Right ventricle myocardium inferior (tissue), 1 donor: ENCODE measurements at places on chromosomes 16 and 17.

GRCh38 chr17:36696805-36697204, 95.4 kb downstream of the MRM1 start:
- DNase-seq = no peak

DNA sequence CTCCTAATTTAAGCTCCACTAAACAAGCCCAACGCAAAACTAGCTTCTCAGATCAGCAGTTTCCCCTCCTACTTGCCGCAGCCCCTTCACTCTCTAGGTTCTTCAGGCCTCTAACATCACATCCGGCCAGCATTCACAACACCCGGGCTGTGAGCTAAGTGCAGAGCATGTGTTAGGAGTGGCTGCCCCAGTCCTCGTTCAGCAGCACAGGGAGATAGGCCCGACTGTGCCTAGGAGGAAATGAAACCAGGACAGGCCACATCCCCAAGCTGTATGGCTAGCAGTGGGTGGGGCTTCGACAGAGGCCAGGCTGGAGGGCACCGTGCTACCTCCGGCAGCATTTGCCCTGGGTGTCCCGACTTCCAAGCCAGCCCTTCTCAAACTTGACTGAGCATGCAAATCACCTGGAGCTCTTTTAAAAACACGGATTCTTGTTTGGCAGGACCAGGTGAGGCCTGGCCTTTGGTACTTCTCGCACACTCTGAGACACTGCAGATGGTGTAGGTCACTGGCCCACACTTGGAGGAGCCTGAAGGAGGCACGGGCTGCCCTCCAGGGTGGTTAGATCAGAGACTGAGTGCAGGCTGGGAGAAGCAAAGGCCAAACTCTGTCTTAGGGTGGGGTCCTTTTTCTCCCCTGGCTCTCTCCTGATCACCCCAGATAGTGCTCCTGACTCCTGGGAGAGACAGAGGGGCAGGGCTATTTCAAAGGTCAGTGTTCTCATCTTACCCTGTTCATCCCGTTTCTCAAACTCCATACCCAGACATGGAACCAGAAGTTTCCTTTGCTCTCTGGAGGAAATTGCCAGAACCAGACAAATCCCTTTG, 202.0 kb downstream of the C16orf78 start:
- DNase-seq = peak; percentile 79

DNA sequence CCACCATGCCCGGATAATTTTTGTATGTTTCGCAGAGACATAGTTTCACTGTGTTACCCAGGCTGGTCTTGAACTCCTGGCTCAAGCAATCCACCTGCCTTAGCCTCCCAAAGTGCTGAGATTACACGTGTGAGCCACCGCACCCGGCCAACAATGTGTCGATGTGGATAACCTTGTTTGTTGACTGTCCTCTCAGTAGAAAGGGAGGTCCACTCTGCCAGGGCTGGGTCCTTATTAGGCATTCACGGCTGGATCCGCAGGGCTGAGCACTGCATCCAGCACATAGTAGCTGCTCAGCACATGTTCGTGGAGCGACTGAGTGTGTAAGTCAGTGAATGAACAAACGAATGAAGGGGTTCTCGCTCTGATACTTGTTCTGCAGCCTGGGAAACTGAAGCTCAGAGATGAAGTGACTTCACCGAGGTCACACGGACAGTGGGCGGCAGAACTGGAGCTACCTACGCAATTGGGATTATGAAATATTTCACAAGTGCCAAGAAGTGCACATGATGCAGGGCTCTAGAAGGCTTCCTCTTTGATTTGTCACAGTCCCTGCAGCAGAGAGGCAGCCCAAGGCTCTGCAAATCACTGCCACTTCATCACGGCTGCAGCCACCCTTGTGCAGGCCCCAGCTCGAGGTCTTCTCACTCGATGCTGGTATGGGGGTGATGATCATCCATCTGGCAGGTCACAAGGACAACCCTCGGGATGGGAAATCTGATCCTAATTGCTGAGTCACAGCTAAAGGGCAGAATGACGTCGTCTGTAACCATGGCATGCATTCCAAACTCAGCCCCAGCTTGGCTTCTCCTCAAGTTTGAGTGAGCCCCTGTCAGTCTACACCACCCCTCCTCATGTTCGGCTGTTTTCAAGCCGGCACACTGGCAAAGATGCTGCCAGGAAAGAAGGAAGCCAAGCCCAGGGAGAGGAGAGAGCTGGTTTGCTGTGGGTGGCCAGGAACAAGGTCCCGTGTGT, 28.0 kb upstream of the SNN start:
- DNase-seq = peak; percentile 89

- no peak for DNase-seq
Measured at GRCh38 chr17:50903604-50904517, 37.7 kb upstream of the TOB1 start.

- DNase-seq = no peak
Measured at GRCh38 chr17:205148-205669, 23.8 kb upstream of the DOC2B start.

DNA sequence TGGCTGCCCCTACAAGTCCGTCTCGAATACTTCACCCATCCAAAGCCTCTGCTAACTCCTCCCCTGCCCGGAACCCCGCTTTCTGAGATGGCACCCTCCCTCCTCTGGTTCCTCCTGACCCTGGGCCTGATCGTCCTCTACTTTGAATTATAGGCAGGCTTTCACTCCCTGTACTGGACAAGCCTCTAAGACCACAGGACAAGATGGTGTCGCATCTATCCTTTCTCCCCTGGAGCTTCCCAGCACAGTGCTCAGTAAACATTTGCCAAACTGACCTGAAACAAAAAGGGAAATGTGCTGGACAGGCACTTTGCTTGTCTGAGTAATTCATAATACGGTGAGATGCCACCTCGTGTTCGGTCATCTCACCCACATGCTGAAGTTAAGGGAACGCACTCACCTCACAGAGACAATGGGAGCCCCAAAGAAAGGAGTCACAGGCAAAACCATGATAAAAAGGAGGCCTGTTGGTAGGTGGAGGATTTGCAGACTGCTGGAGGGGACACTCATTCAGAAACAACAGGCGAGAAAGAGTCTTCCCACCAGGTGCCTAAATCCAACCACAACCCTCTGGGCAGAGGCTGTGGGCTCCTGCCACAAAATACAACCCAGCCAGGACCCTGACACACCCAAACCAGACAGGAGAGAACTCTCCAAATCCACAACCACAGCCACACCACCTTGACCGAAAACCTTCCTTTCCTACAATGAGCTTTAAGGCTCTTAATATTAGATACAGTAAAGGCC, 28.2 kb downstream of the SNN start:
- no peak for DNase-seq

GRCh38 chr17:44335564-44335963, 9.5 kb upstream of the GRN start:
- DNase-seq = peak; percentile 41

DNA sequence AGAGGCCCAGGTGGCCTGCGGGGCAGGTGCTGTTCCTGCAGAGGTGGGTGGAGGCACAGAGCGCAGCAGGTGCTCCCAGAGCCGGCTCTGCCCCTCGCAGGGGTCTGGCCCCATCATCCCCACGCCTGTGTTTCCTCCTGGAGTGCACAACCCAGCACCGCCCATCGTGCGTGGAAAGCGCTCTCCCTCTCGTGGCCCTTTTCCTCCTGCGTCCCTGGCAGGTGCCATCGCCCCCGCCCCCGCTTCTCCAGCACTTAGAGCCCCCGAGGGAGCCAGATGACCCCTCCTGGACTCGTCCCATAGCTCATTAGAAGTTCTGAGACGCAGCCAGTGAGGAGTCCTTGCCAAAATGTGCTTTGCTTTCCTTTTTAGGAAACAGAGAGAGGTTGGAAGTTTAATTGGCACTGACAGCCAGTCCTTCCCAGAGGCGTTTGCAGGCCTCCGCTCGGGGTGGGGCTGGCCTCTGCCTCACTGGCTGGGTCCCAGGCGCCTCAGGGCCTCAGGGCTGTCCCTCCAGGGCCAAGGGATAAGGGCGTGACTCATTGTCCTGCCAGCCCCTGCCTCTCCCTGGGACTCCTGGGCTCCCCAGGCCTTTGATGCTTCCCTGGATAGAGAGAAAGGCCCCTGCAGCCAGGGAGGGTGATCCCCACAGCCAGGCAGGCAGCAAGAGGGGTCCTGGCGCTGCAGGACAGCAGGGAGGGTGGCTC, 32.2 kb upstream of the CHMP6 start:
- DNase-seq = peak; percentile 91

GRCh38 chr17:75031972-75032719, 14.6 kb downstream of the ATP5PD start:
- peak; percentile 81 for DNase-seq

- DNase-seq = no peak
Measured at GRCh38 chr17:4317610-4318009, 48.9 kb downstream of the UBE2G1 start.

DNA sequence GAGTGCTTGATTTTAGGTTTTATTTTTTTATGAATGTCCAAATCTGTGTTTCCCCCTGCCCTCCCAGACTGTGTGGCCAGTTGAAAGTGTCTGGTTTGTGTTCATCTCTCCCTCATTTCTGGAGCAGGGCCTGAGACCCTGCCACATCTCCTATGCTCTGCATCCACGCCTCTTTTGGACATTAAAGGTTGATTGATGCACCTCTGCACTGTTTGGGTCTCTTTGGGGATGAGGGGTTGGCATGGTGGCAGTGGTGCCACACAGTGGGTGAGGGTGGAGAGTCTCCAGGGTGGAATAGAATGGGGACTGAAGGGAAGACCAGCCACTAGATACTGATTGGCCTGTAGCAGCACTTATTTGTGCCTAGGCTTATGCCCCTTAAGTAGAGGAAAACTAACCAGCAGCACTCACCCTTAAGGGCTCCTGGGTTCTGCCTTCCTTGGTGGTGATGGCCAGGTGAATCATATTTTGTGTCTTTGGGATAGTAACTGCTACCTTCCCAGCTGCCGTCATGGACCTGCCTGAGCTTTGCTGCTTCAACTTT, 7.9 kb downstream of the DYNLL2 start:
- no peak for DNase-seq

DNA sequence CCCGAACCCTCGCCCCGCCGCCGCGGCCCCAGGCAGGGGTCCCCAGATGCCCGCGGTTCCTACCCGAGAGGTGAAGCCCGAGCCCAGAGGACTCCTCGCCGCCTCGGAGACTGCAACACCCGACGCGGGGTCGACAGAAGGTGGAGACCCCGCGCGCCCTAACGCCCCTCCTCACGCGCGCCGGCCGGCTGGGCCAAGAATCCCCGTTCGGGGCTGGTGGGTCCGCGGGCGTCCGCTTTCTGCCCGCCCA, 515 bp downstream of the SUMO2 start:
- DNase-seq = peak; percentile 81

DNA sequence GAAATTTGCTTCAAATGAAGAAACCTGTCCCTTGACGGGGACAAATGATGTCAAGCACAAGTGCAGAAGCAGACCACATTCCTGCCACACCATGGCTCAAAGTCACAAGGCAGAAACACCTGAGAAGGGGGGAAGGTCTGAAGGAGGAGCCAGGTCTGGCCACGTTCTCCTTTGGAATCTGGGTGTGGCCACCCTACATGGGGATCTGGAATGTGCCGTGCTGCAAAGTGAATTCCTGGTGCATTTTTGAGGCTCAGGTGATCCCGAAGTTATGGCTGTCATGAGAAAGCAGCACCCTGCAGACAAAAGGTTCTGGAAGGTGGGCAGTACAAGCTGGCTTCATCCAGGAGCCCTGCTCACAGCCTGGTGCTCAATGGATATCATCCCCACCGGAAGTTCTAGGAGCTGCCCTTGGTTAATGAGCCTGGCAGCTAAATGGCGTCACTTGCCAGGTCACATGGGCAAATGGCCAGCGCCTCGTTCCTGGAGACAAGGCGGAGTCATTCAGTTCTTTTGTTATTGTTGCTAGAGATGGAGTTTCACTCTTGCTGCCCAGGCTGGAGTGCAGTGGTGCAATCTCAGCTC, 20.1 kb upstream of the ADCY9 start:
- DNase-seq = no peak

DNA sequence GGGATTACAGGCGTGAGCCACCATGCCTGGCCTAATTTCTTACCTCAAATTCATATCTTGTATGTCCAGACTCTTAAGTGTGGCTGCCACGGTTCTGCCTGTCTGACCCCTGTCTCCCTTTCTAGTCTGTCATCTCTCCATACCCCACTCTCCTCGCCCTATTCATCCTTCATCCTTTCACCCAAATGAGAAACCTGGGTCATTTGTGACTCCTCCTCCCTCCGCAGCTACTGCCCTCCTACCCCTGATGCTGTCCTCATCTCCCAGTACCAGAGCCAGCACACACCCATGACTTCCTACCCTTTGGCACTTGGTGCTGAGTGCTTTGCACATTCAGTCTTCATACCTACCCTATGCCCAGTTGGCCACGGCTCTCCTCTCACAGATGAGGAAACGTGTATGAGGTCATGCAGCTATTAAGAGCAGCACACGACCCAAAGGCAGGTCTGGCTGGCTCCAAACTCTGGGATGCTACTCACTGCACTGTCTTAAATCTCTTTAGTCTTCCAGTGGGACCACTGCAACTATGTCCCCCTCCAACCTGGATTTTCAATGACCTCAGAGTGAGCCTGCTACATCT, 1.6 kb downstream of the SPATA32 start:
- DNase-seq = no peak

DNA sequence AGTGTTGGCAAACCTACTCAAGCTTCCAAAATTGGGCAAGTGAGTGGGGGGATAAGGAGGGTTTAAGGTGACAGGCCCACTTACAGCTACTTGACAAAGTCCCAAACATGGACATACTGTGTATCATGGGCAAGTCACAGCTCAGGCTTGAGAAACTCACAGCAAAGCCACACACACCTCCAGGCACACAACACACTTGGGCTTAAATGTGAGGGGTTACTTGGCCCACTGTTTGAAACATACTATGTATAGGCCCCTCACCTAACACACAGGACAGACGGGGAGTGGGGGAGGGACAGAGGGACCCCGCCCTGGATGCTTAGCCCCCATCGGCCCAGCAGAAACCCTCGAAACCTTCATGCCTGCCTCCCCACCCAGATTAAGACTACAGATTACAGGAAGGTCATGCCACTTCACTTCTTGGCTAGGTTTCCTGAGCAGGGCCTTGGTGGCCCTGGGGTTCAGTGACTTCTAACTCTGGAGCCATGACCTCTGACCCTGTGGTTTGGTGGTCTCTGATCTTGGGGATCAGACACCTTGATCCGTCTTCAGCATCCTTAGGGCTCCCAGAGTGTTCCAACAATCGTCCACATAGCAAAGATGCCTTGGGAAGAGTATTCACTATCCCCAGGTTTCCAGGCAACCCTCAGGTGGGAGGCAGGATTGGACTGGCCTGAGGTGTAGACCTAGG, 2.3 kb upstream of the SAMD14 start:
- DNase-seq = peak; percentile 14

DNA sequence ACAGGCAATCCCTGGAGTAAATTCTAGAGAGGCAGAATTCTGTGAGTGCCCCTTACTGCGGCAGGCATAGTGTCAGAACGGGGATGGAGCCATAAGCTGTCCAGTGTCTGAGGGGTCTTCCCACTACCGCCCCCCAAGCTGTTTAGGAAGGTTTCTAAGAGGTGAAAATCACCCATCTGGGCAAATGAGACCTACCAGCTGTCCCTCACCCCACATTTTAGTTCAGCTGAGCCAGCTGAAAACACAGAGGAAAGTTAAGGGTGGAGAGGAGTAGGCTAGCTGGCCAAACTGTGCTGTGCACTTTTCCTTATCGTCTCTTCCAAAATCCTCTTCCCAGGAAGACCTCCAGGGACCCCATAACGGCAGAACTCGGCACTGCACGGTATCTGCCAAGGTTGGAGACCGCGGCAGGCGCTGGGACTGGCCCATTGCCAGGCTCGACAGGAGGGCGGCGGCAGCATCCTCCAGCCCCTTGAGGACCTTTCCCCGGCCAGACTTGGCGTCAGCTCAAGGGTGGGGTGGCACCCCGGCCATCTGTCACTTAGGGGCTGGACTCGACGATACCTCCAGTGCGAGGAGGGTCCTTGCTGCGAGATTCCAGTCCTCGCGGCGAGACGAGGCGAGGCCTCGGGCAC, 955 bp downstream of the ACLY start:
- DNase-seq = peak; percentile 88
